ENCODE measurements at places on chromosomes 11 and 22. TPM values are rescaled to one million over a fixed set of nuclear protein-coding genes. Genes with fewer than 3 reads are reported as not detected.
A peak's percentile ranks its signal among the peaks of the same experiment; 100 is the strongest.

GLYAT gene
- not detected for total RNA-seq

DNA sequence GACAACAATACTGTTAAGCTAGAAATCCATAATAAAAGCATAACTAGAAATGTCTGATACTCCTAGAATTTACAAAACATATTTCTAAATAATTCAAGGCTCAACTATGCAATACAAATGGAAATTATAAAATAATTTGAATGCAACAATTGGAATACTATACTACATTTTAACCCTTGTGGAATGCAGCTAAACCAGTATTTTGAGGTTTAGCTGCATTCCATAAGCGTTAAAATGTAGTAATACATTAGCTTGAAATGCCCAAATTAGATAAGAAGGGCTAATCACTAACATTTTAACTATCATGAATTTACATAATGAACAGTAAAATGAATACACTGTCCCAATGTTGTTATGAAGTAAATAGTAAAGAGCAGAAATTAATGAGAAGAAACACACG lies 617.2 kb upstream of the CHORDC1 start:
- DNase-seq: no peak

- DNase-seq: no peak
Observed at GRCh38 chr22:48980409-48980808, 847.3 kb downstream of the BRD1 start.

DNA sequence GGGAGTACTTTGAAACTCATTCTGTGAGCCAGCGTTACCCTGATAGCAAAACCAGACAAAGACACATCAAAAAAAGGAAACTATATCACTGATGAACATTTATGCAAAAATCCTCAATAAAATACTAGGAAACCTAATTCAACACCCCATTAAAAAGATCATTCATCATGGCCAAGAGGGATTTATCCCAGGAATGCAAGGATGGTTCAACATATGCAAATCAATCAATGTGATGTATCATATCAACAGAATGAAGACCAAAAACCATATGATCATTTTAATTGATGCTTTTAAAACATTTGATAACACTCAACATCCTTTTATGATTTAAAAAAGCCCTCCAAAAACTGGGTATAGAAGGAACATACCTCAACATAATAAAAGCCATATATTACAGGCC lies 19.8 kb downstream of the RRP8 start:
- no peak for DNase-seq

INS gene
- not detected for total RNA-seq

ZNF280B gene
- total RNA-seq: 3.1 TPM

GRCh38 chr11:8871962-8872361 lies 39.0 kb upstream of the AKIP1 start:
- no peak for DNase-seq

- no peak for DNase-seq
Observed at GRCh38 chr11:72139500-72139899, 4.0 kb downstream of the FOLR3 start.

CRYBB2 gene
- not detected for total RNA-seq

ROM1 gene
- 2.7 TPM for total RNA-seq

VSTM5 gene
- total RNA-seq: not detected

DNA sequence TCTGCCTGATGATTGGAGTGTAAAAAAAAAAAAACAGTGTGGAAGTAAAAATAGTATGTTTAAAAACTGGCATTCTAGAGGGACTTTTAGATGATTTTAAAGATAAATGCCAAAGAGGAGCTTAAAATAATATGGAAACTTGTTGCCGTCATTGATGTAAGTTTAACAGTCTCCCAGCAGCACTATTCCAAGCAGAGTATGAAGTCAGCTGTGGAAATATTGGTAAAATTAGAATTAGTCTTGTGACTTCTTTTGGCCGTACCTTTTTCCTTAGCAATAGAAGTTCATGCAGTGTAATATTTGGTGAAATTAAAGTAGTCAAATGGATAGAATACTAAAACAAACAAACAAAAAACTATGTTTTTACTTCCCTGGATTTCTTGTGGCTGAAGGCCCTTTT lies 134.9 kb downstream of the METTL15 start:
- no peak for DNase-seq

GRAP2 gene
- total RNA-seq: not detected

DNA sequence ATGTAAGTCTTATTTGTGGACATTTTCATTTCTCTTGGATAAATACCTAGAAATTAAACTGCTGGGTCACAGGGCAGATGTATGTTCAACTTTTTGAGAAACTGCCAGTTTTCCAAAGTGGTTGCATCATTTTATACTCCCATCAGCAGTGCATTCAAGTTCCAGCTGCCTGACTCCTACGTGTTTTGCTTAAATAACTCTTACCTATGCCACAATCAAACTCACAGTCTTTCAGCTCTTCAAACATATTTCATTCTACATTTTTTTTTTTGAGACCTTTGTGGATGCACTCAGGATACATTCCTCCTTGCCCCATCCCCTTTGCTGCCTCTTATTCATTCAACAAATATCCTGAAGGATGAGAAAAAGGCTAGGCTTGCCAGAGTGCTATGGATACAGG lies 9.2 kb downstream of the TCF20 start:
- DNase-seq: no peak

ME3 gene
- 29.8 TPM for total RNA-seq

PKDREJ gene
- not detected for total RNA-seq

TTC36 gene
- total RNA-seq: 0.69 TPM

DNA sequence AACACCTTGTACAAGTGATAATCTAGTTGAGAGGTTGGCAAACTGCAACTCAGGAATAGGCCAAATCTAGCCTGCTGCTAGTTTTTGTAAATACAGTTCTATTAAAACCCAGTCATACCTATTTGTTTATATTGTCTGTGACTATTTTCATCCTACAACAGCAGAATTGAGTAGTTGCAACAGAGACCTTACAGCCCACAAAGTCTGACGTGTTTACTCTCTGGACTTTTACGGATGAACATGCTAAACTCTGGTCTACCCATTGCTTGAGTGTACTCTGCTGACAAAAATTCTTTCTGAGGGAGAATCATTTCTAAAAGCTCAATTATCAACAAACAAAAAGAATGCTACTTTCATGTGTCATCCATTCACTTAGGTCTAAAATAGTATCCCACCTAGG lies 287.0 kb downstream of the DYNC2H1 start:
- no peak for DNase-seq

GRCh38 chr22:48952256-48953102 lies 875.2 kb downstream of the BRD1 start:
- DNase-seq: no peak

DNA sequence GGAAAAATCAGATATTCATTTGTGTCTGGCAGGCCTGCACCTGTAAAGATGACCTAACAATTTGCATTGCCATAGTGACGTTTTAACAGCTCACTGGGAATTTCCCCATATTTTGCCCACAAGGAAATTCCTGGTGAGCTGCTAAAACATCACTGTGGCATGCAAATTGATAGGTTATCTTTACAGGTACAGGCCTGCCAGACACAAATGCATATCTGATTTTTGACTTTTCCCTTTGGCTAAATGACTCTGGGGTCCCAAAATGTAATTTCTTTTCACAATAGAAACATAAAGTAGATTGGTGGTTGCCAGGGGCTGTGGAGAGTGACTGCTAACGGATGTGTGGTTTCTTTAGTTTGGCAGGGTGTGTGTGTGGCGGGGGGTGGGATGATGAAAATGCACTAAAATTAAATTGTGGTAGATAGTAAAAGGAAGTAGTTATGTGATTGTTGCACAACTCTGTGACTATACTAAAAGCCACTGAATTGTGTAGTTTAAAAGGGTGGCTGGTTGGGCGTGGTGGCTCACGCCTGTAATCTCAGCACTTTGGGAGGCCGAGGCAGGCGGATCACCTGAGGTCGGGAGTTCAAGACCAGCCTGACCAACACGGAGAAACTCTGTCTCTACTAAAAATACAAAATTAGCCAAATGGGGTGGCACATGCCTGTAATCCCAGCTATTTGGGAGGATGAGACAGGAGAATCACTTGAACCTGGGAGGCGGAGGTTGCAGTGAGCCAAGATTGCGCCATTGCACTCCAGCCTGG lies 18.5 kb upstream of the FEZ1 start:
- DNase-seq: peak; percentile 80
